ENCODE measurements at places on chromosomes 1 and 21. TPM values are rescaled to one million over a fixed set of nuclear protein-coding genes. Genes with fewer than 3 reads are reported as not detected.
A peak's percentile ranks its signal among the peaks of the same experiment; 100 is the strongest.

The DMRTB1 gene
- total RNA-seq = not detected

GRCh38 chr21:24636696-24637095, 970.6 kb downstream of the MRPL39 start:
- H3K27me3 ChIP-seq = no peaks in the 10 kb centered on the region
- H3K27ac ChIP-seq = no peak overlapping the region
- no peak overlapping the region for H3K4me3 ChIP-seq
- DNase-seq = no peak
- no peaks in the 10 kb centered on the region for H3K36me3 ChIP-seq

DNA sequence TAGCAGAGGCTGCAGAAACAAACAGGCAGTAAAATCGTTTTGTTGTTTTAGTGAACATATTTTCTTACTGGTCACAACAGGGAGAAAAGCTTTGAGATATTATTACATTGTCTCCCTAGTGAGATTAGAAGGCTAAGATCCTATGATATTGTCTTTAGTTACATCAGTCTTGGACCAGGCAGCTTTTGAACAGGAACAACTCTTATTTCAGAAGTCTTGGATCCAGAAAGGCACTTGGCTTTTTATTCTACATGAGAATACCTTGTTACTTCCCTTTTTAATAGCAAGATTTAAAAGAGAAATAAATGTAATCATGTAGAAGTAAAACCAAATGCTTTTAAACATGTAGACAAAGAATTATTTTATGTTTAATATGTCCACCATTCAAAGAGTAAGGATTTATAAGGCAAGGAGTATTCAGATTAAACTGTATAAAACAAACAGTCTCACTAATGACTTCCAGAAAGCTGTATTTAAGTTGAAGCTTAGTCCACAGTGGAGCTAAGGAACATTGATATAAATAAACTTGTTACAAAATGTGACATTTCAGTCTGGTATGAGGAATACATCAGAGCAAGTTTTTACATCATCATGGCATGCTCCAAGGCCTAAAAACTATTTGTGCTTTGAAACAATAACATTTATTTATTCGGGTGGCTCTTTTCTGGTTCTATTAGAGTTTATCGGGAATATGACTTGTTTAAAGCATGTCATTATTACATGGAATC, 72.2 kb downstream of the PHTF1 start:
- no peaks in the 10 kb centered on the region for H3K27me3 ChIP-seq
- H3K4me3 ChIP-seq = no peak overlapping the region
- no peak overlapping the region for H3K27ac ChIP-seq
- H3K4me1 ChIP-seq = peaks cover 19% of the 10 kb centered on the region
- no peaks in the 10 kb centered on the region for H3K36me3 ChIP-seq

DNA sequence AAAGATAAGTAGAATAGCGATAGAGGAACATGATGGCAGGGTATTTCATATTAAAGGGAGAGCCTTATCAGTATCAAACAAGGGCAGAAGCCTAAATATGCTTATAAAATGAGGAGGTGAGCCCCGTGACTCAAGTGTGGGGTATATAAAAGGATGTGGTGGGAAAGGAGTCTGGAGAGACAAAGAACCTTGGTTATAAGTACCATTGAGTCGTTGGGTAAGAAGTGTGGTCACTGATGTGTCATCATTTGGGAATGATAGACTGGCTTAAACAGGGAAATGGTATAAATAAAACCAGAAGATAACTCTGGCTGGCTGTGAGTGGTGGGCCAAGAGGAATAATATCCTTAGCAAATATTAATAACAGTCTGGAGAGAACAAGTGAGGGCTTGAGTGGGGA, 10.9 kb upstream of the CD5L start:
- H3K27me3 ChIP-seq = no peaks in the 10 kb centered on the region
- H3K27ac ChIP-seq = no peak overlapping the region
- H3K4me1 ChIP-seq = no peaks in the 10 kb centered on the region
- H3K4me3 ChIP-seq = no peak overlapping the region
- H3K36me3 ChIP-seq = no peaks in the 10 kb centered on the region

The MYOG gene
- total RNA-seq = not detected

The C8B gene
- total RNA-seq = not detected

GRCh38 chr1:154493276-154493675, 8.7 kb upstream of the TDRD10 start:
- no peaks in the 10 kb centered on the region for H3K27me3 ChIP-seq
- H3K36me3 ChIP-seq = no peaks in the 10 kb centered on the region
- no peak overlapping the region for H3K4me3 ChIP-seq
- peak overlapping the region; percentile 31 for H3K27ac ChIP-seq

DNA sequence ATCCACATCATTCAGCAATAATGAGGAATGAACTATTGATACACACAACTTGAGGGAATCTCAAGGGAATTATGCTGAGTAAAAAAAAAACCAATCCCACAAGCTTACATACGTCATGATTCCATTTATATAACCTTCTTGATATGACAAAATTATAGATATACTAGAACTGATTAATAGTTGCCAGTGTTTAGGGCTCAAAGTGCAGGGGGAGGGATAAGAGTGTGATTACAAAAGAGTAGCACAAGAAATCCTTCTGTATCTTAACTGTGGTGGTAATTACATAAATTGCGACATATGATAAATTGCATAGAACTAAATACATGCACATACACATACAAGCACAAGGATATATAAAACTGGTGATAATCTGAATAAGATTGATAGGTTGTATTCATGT, 13.5 kb downstream of the DIRAS3 start:
- no peak overlapping the region for H3K4me3 ChIP-seq
- no peaks in the 10 kb centered on the region for H3K27me3 ChIP-seq
- no peak for DNase-seq
- H3K4me1 ChIP-seq = no peaks in the 10 kb centered on the region
- H3K36me3 ChIP-seq = no peaks in the 10 kb centered on the region

GRCh38 chr21:15904389-15904788, 174.6 kb downstream of the USP25 start:
- no peak for DNase-seq
- H3K27me3 ChIP-seq = no peaks in the 10 kb centered on the region

The KMO gene
- total RNA-seq = 5.4 TPM

The OLIG2 gene
- not detected for total RNA-seq

GRCh38 chr1:115980998-115981993, 5.0 kb downstream of the SLC22A15 start:
- H3K27ac ChIP-seq = no peak overlapping the region
- H3K4me3 ChIP-seq = no peak overlapping the region
- H3K4me1 ChIP-seq = peaks cover 7% of the 10 kb centered on the region
- DNase-seq = no peak

- no peaks in the 10 kb centered on the region for H3K27me3 ChIP-seq
- peak overlapping the region; percentile 95 for H3K27ac ChIP-seq
- peak overlapping the region; percentile 82 for H3K4me3 ChIP-seq
- DNase-seq = peak; percentile 92
Observed at GRCh38 chr21:42652527-42653230, 742 bp upstream of the PDE9A start.

The FCRL5 gene
- not detected for total RNA-seq

The ZNF684 gene
- total RNA-seq = 2.5 TPM

GRCh38 chr1:106435269-106435668, 621.2 kb upstream of the PRMT6 start:
- H3K4me3 ChIP-seq = no peak overlapping the region
- no peaks in the 10 kb centered on the region for H3K27me3 ChIP-seq
- H3K4me1 ChIP-seq = no peaks in the 10 kb centered on the region
- DNase-seq = no peak
- H3K27ac ChIP-seq = no peak overlapping the region
- no peaks in the 10 kb centered on the region for H3K36me3 ChIP-seq

DNA sequence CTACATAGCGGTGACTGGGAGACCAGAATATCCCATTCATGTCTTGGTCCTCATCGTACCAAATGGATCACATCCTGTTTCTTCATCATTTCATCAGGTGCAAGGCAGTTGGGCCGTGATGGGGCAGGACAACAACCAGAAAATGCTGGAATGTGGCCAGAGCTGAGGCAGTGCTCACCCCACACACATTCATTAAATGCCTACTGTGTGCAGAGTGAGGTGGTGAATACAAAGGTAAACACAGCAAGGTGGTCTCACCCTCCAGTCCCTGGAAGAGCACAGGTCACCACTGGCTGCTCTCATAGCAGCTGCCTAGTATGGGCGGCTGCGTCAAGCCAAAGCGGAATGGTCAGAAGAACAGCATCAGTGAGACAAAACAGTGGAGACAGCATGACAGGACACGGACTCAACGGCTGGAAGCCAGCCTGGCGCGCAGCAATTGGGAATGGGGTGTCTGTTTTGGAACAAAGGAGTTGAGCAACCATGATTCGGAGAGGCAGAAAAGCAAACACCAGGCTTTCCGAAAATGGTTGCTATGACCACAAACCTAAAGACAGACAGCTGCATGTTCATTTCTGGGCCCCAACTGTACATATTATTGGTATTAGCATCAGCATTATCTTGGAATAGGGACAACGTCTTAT, 5.6 kb upstream of the ADAMTSL4 start:
- peaks cover 9% of the 10 kb centered on the region for H3K4me1 ChIP-seq
- no peaks in the 10 kb centered on the region for H3K27me3 ChIP-seq
- no peaks in the 10 kb centered on the region for H3K36me3 ChIP-seq
- H3K4me3 ChIP-seq = no peak overlapping the region
- H3K27ac ChIP-seq = peak overlapping the region; percentile 56
- no peak for DNase-seq

DNA sequence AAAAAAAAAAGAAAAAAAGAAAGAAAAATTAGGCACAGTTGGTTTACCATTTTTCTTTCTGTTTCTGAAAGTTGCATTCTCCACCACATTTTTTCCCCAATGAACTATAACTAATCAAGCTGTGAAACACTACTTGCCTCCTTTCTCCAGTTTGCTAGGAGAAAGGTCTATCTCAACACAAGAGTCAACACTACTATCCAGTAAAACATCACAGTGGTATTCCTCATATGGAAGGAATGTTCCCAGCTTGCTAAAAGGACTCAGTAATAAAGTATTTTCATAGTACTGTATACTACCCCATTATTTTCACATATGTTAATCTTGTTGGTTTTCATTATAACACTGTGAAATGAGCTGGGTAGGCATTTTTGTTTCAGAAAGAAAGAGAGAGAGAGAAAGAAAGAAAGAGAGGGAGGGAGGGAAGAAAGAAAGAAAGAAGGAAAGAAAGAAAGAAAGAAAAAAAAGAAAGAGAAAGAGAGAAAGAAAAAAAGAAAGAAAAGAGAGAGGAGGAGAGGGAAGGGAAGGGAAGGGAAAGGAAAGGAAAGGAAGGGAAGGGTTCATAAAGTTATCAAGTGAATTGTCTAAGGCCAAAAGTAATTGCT, 7.9 kb downstream of the PTGER3 start:
- no peak overlapping the region for H3K4me3 ChIP-seq
- no peak for DNase-seq
- no peak overlapping the region for H3K27ac ChIP-seq
- peaks cover 23% of the 10 kb centered on the region for H3K4me1 ChIP-seq
- no peaks in the 10 kb centered on the region for H3K27me3 ChIP-seq

DNA sequence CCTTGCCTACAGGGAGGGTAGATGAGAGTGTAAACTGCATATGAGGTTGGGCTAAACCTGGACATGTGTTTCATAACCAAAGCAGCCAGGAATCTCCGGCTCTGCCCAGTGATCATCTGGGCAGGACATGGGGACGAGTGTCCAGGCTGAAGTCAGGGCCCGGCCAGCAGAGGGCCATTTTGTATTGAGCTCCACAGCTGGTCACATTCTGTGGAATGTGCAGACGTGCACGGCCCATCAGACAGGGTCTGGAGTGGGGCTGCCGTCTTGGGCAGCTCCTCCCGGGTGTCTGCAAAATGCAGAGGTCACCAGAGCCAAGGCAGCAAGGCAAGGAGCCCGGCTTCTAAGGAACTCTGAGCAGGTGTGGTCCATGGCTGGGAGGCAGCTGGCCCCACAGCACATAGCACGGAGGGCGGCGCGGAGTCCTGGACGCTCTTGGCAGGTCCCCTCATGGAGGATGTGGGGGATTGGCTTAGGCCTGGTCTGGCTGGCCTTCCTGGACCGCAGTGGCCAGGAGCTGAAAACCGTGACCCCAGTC, 6.2 kb downstream of the LRRC3 start:
- H3K27me3 ChIP-seq = no peaks in the 10 kb centered on the region
- peaks cover 11% of the 10 kb centered on the region for H3K36me3 ChIP-seq
- peak; percentile 62 for DNase-seq
- no peak overlapping the region for H3K27ac ChIP-seq
- H3K4me1 ChIP-seq = peaks cover 16% of the 10 kb centered on the region

The TCHH gene
- total RNA-seq = 0.16 TPM

DNA sequence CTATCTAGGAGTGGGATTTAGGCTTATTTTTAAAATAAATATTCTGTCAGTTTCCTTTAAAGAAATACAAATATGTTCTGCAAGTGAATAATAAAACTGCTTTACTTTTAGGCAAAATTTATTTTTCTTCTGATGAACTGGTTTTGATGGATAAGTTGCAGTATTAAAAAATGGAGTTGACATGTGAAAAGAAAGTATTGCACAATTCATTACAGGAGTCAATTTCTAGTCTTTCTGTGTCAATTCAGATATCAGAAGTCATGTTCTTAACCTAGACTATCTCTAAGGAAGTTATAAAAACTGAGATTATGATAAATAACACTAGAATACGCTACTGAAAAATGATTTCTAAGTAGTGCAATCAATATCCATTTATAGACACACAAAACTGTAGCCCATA, 270.2 kb upstream of the TMPRSS15 start:
- no peak overlapping the region for H3K27ac ChIP-seq
- no peaks in the 10 kb centered on the region for H3K4me1 ChIP-seq
- no peak overlapping the region for H3K4me3 ChIP-seq
- H3K27me3 ChIP-seq = no peaks in the 10 kb centered on the region
- no peaks in the 10 kb centered on the region for H3K36me3 ChIP-seq

- peaks cover 18% of the 10 kb centered on the region for H3K36me3 ChIP-seq
- peaks cover 36% of the 10 kb centered on the region for H3K27me3 ChIP-seq
- H3K4me1 ChIP-seq = no peaks in the 10 kb centered on the region
- peak overlapping the region; percentile 34 for H3K4me3 ChIP-seq
- no peak for DNase-seq
- H3K27ac ChIP-seq = no peak overlapping the region
Observed at GRCh38 chr21:46666941-46667740, 31.7 kb downstream of the PRMT2 start.

GRCh38 chr1:180594723-180595122, 36.0 kb downstream of the OVAAL start:
- no peak for DNase-seq
- no peak overlapping the region for H3K4me3 ChIP-seq
- H3K4me1 ChIP-seq = no peaks in the 10 kb centered on the region
- H3K27me3 ChIP-seq = no peaks in the 10 kb centered on the region
- no peak overlapping the region for H3K27ac ChIP-seq

GRCh38 chr1:37513795-37514349, 694 bp downstream of the MEAF6 start:
- H3K4me1 ChIP-seq = peaks cover 32% of the 10 kb centered on the region
- no peaks in the 10 kb centered on the region for H3K27me3 ChIP-seq
- peaks cover 3% of the 10 kb centered on the region for H3K36me3 ChIP-seq

- H3K4me3 ChIP-seq = peak overlapping the region; percentile 39
- no peak for DNase-seq
Observed at GRCh38 chr1:59814180-59814900, 409 bp upstream of the HOOK1 start.

GRCh38 chr21:46148106-46148505, 7.3 kb downstream of the FTCD start:
- no peaks in the 10 kb centered on the region for H3K27me3 ChIP-seq
- H3K4me1 ChIP-seq = peaks cover 11% of the 10 kb centered on the region
- no peaks in the 10 kb centered on the region for H3K36me3 ChIP-seq

GRCh38 chr21:45126204-45126626, 51.8 kb downstream of the ADARB1 start:
- H3K4me3 ChIP-seq = no peak overlapping the region
- no peak overlapping the region for H3K27ac ChIP-seq
- DNase-seq = no peak
- no peaks in the 10 kb centered on the region for H3K36me3 ChIP-seq
- no peaks in the 10 kb centered on the region for H3K27me3 ChIP-seq

GRCh38 chr1:40739455-40740008, 44.1 kb upstream of the KCNQ4 start:
- no peaks in the 10 kb centered on the region for H3K27me3 ChIP-seq
- H3K4me1 ChIP-seq = peaks cover 63% of the 10 kb centered on the region
- H3K4me3 ChIP-seq = no peak overlapping the region
- DNase-seq = no peak
- H3K27ac ChIP-seq = peak overlapping the region; percentile 72
